Adipocyte (in vitro differentiated cells): ENCODE measurements at places on chromosomes 16 and 17.

DNA sequence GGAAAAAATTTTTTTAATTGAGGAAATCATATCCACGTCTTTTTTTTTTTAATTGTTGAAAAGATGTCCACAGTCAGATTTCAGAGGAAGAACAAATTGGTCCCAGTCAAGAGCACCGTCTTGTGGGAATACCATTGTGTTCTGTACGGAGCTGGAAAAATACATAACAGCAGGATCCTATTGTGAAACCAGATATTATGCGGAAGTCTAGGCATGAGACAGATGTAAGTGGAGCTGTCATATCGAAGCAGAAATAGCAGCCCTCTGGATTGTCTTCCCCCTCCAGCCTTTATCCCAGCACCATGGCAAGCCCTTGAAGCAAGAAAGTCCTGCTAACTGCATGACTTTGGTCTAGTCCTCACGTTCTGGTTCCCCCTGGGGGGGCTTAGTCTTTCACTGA is 391.6 kb upstream of the ASIC2 start:
- no peak for DNase-seq

GRCh38 chr16:77579351-77579891 is 142.9 kb upstream of the NUDT7 start:
- no peak for DNase-seq

DNA sequence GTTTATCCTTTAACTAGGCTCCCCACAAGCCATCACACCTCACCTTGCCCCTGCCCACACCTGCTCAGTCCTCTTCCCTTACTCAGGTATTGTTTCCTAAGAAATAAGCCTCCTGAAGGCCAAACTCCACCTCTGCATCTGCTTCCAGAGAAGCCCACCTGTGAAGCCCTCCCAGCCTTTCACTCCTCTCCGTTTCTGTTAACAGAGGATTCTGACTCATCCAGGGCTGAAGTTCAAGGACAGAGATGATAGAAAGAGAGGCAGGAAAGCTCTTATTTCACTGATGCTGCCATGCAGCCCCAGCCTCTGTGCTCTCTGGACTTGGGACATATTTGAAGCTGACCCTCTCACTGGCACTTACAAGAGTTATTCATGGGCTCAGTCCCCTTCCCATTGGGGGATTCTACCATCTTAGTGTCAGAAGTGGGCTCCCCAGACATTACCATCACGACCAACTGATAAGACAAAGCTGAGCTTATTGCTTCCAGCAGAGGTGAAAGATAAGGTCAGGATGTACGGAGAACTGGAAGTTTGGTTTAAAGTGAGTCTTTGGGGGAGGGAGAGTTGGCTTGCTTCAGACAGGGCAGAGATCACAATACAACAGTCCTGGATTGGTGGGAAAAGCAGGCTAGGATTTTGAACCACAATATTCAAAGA is 35.3 kb upstream of the XYLT2 start:
- DNase-seq = no peak

GRCh38 chr17:76145231-76146052 is 4.4 kb upstream of the FOXJ1 start:
- DNase-seq = no peak

DNA sequence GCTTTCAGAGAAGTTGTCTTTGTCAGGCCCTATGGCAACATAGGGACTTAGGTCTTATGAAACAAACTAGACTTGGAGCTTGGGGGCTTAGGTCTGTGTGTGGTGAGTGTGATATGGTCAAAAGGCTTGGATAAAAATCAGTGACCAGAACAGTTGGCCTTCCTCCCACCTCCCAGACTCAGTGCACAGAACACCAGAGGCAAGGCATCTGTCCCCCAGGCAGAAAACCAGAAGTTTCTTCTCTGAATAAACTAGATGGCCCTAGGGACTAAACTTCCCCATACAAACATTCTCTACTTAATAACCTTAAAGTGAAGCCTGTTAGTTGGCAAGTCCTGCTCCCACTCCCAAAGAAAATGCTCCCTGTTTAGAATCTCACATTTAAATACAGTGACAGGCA is 39.2 kb upstream of the PMFBP1 start:
- no peak for DNase-seq

GRCh38 chr17:58985971-58986370 is 120.7 kb downstream of the TRIM37 start:
- DNase-seq = no peak

GRCh38 chr17:50115756-50116155 is 14.2 kb downstream of the SAMD14 start:
- DNase-seq = no peak

DNA sequence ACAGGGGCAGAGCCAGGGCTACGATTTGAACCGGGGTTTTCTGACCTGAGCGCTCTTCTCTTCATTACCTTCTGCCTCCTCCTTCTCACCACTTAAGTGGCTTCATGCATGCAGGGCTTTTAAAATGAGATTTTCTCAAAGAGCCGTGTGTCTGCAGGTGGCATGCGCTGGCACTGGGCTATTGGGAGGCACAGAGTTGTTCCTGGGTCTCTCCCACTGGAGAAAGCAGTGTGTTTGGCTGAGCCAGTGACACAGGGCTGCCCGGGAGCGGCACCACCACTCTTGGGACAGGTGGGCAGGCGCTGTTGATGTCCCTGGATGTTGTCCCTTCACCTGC is 218.8 kb upstream of the CHMP6 start:
- no peak for DNase-seq

GRCh38 chr16:81231014-81231413 is 7.5 kb upstream of the BCO1 start:
- DNase-seq = no peak
